Stimulated activated effector memory CD8-positive, alpha-beta T cell treated with anti-CD3 and anti-CD28 coated beads, Interleukin-12 subunit alpha, Interleukin-12 subunit beta, amount 100 ng/mL, for 72 hours (primary cell): ENCODE measurements at places on chromosomes 12 and 14.

- DNase-seq = no peak
Measured at GRCh38 chr14:105168496-105168978, at the start of gene JAG2. TSS of gene JAG2 (minus strand) at chr14:105168776. CDS start at chr14:105168420, 356 bp downstream.

DNA sequence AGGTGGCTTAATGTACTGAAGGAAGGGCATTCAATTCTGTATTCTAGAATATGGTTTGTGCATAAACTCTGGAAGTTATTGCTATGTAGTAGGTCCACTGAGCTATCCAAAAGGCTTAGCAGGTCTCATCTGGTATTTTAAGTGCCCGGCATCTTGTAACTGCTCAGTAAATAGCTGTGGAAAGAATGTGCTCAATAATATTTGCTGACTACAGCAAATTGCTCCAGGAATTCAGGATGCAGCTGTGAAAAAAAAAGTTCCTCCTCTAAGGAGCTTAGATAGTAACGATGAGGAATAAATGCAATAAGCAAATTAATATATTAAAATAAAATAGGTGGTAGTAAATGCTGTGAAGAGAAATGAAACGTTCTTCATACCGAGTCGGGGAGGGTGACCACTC is 857.1 kb downstream of the AACS start:
- DNase-seq = no peak

DNA sequence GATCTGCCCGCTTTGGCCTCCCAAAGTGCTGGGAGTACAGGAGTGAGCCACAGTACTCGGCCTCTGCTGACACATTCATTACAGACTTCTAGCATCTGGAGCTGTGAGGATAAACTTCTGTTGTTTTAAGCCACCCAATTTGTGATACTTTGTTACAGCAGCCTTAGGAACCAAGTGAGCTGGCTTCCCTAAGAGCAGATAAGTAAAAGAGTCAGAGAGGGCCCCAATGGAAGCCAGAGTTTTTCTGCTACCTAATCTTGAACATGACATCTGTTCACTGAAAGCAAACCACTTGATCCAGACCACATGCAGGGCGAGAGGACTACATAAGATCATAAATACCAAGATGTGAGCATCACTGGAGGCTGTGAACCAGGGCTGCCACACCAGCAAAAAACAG is 3.7 kb upstream of the MAPKAPK5 start:
- DNase-seq = no peak

- DNase-seq = no peak
Measured at GRCh38 chr12:116126610-116127009, 150.9 kb downstream of the MED13L start.
